Hematopoietic multipotent progenitor cell treated with erythropoietin and hydrocortisone succinate and interleukin-3 and kit ligand, for 15 days (in vitro differentiated cells): ENCODE measurements at places on chromosomes 6 and 20.

DNA sequence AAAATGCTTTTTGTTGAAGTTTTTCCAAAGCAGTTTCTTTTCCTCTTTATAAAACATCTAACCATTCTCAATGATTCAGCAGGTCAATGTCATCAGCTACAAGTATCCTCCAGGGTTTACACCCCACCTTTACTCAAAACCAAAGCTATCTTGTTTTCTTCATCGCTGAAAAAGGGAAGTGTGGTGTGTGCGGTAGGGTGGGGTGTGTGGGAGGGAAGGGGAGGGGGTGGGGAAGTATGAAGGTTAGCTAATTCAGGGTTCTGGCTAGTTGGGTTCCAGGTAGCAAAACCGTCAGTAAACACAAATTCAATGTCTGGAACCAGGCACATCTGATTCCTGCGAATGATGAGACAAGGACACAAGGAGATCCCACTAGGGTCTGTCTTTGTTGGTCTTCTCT lies 189.6 kb downstream of the GJA10 start:
- no peak for DNase-seq

- no peak for DNase-seq
Observed at GRCh38 chr6:158892266-158892665, 73.1 kb upstream of the EZR start.

- DNase-seq, result no peak
Observed at GRCh38 chr6:166515072-166515810, 71.2 kb downstream of the RAMACL start.

DNA sequence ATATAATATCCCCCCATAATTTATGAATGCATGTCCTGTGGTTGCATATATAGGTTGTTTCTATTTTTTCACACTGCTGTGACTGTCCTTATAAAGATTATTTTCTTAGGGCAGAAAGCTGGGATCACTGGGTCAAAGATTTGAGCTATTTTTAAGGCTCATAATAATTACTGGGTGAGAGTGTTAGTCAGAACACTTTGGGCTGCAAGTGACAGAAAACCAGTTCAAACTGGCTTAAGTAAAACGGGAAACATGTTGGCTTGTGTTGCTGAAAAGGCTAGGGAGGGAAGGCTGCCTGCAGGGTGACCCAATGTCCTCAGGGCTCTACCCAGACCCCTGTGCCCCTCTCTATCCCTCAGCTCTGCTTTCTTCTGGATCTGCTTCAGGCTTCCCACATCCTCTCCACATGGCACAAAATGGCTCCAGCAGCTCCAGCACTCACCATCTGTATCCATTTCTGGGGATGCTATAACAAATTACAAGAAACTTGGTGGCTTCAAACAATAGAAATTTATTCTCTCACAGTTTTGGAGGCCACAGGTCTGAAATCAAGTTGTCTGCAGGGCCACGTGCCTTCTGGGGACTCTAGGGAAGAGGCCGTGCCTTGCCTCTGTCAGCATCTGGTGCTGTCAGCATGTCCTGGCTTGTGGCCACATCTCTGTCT lies 33.1 kb upstream of the MLN start:
- no peak for DNase-seq

DNA sequence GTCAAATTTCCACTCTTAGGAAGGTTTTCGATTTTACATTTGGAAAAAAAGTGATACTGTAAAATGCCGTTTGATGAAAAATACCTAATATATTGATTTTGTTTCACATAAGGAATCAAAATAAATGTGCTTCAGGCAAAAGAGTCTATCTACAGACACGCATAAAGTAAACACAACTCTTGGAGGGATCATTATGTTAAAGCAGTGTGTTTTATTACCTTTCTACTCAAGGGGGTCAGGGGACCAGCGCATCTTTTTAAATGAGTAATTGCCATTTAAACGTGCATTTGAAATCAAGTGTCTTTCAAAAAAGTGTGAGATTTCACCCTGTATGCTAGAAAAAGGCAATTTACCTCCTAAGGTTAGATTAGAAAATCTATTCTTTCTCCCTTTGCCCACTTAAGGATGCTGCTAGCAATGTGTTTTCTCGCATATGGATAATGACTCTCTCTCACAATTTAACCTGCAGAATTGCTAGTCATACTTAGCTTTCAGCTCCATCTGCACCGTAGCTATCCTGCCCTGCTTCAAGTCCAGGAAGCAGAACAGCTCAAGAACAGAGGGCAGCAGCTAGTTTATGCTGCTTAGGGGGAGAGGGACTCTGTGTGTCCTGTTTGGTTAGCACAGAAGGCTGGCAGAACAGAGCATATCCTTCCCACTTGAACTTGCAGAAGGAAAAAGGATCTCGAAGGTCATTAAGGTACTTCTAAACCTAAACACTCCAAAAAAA lies 35.0 kb downstream of the NKAIN2 start:
- no peak for DNase-seq

DNA sequence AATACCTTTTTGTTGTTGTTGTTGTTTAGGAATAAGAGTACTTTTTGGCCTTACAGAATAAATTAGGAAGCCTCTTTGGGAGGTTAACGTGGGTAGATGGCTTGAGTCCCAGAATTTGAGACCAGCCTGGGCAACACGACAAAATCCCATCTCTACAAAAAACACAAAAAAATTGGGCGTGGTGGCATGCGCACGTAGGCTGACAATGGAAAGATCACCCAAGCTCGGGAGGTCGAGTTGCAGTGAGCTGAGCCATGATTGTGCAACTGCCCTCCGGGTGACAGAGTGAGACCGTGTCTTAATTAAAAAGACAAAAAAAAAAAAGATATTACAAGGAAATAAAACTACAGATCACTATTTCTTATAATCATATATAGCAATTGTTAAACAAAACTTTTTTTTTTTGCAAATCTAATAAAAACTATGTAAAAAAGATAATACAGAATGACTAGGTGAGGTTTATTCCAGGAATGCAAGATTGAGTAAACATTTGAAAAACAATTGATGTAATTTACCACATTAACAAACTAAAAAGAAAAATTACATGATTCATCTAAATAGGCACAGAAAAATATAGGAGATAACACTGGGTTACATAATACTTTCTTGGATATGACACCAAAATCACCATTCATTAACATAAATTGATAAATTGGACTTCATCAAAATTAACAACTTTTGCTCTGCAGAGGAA lies 43.6 kb upstream of the ASCC3 start:
- DNase-seq, result no peak

DNA sequence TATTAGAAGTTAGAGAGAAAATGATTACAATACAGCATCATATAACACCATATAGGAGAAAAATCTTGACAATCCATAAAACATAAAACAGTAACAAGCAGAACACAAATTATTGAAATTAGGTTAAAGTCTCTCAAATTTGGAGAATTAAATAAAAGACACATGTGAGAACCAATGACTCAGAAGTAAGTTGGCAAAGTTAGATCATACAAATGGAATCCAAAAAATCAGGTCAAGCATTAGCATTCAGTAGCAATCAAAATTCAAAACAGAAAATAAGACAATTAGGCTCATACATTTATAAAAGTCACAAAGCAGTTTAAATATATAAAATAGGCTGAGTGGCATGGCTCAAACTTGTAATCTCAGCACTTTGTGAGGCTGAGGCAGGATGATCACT lies 775.6 kb downstream of the PHF3 start:
- DNase-seq, result no peak

- DNase-seq, result no peak
Observed at GRCh38 chr6:138410972-138411880, 7.2 kb downstream of the HEBP2 start.

GRCh38 chr20:11755071-11755841 lies 162.4 kb upstream of the BTBD3 start:
- no peak for DNase-seq
